ENCODE measurements at places on chromosomes 4 and X. TPM values are rescaled to one million over a fixed set of nuclear protein-coding genes. Genes with fewer than 3 reads are reported as not detected.

DNA sequence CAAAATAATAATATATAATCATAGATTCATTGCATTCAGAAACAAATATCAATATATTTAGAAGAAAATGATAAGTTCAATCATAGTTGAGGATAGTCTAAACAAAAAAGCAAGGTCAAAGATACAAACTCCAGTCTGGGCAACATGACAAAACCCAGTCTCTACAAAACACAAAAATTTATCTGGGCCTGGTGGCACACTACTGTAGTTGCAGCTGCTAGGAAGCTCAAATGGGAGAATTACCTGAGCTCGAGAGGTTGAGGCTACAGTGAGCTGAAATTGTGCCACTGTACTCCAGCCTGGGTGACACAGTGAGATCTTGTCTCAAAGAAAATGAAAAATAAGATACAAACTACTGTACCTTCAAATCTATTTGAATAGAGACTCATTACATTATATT lies 52.7 kb upstream of the ANXA10 start:
- H3K36me3 ChIP-seq = no peaks in the 10 kb centered on the region
- DNase-seq = no peak

- H3K27me3 ChIP-seq = no peaks in the 10 kb centered on the region
- peak overlapping the region; percentile 87 for H3K27ac ChIP-seq
- peak overlapping the region; percentile 13 for H3K4me3 ChIP-seq
- peak; percentile 72 for DNase-seq
Observed at GRCh38 chr4:184382189-184382846, 92.0 kb downstream of the IRF2 start.

- H3K36me3 ChIP-seq = no peaks in the 10 kb centered on the region
- no peak for DNase-seq
- H3K4me3 ChIP-seq = no peak overlapping the region
- no peaks in the 10 kb centered on the region for H3K4me1 ChIP-seq
Observed at GRCh38 chr4:111755571-111755970, 389.7 kb upstream of the FAM241A start.

DNA sequence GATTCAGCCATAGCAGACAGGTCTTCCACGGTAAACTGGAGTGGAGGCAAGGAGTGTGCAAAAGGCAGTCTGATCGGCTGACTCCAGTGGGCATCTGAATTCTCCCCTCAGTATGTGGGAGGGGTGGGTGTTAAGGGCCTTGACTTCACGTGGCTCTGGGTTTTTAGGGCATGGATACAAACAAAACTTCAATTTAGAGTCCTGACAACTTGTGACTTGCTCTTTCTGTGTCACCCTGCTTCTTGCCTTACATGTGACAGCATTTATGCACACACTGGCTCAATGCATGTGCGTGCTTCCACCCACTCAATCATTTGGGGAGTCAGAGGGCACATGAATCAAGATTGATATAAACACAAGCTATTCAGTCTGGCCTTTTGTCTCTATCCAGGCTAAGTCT lies 17.5 kb downstream of the PLP1 start:
- no peaks in the 10 kb centered on the region for H3K36me3 ChIP-seq
- H3K4me3 ChIP-seq = no peak overlapping the region
- no peaks in the 10 kb centered on the region for H3K4me1 ChIP-seq
- no peaks in the 10 kb centered on the region for H3K27me3 ChIP-seq
- H3K27ac ChIP-seq = no peak overlapping the region

Gene AREG
- 0.24 TPM for total RNA-seq

Gene DMRTC1
- not detected for total RNA-seq

Gene FAT1
- total RNA-seq = 32.9 TPM

DNA sequence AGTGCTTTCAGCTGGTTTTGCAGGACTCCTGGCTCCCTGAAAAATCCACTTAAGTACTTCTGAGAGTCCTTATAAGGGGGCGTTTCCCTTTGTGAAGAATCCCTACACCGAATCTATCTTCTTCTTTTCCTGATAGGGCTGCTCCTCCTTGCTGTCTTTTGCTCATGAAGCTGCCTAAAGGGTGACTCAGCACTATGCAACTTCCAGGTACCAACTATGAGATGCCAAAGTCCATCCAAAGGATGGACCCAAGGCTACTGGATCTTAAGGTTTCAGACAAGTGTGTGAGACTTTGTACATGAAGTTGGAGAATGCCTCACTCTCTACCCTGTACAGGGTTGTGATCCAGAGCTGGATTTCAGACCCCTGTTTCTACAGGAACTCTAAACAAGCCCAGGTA lies 485.0 kb upstream of the FAT1 start:
- H3K4me1 ChIP-seq = no peaks in the 10 kb centered on the region
- no peaks in the 10 kb centered on the region for H3K27me3 ChIP-seq
- no peak overlapping the region for H3K27ac ChIP-seq
- no peaks in the 10 kb centered on the region for H3K36me3 ChIP-seq

Gene VCX2
- total RNA-seq = not detected

DNA sequence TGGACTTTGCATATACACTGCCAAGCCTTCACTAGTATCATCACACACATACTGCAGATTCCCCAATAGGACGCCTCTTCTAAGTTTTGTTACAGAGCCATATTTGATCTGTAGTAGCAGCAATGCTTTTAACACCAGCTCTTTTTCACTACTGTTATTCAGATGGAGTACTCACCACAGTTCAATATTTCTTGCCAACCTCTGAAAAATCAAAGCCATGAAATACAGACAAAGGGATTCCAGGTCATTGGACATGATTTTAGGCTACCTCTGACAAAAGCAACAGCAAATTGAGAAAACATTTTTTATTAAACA lies 390.7 kb upstream of the ADGRL3 start:
- no peaks in the 10 kb centered on the region for H3K27me3 ChIP-seq
- H3K36me3 ChIP-seq = no peaks in the 10 kb centered on the region
- H3K4me3 ChIP-seq = no peak overlapping the region
- H3K27ac ChIP-seq = no peak overlapping the region
- DNase-seq = no peak
- no peaks in the 10 kb centered on the region for H3K4me1 ChIP-seq

Measured in right lobe of liver (tissue), 6 donors.